Vagina (tissue), 2 donors: ENCODE measurements at places on chromosomes 4 and X. TPM values are rescaled to one million over a fixed set of nuclear protein-coding genes. Genes with fewer than 3 reads are reported as not detected.

HSFX1 gene
- 1.2 TPM for total RNA-seq

PDLIM3 gene
- total RNA-seq = 148 TPM

CSN3 gene
- not detected for total RNA-seq

ZNF732 gene
- 0.98 TPM for total RNA-seq

IL15 gene
- total RNA-seq = 11.5 TPM

SPIN2A gene
- 2.5 TPM for total RNA-seq

ASB9 gene
- 2.0 TPM for total RNA-seq

FSTL5 gene
- total RNA-seq = 0.74 TPM

MSX1 gene
- 31.4 TPM for total RNA-seq

C4orf46 gene
- 5.9 TPM for total RNA-seq

ARMCX6 gene
- 12.3 TPM for total RNA-seq

LDOC1 gene
- 10.6 TPM for total RNA-seq

IQCM gene
- not detected for total RNA-seq

AMTN gene
- not detected for total RNA-seq

HSFX2 gene
- total RNA-seq = not detected

PDK3 gene
- 23.3 TPM for total RNA-seq

BST1 gene
- total RNA-seq = 5.2 TPM

CT45A5 gene
- total RNA-seq = not detected

LARP7 gene
- 33.9 TPM for total RNA-seq

TBC1D19 gene
- total RNA-seq = 10.8 TPM

ATP1B4 gene
- 0.74 TPM for total RNA-seq

PPM1K gene
- 22.8 TPM for total RNA-seq

MAGEA4 gene
- not detected for total RNA-seq

PPP4R3C gene
- not detected for total RNA-seq

PCDH19 gene
- total RNA-seq = 3.4 TPM

AFM gene
- not detected for total RNA-seq

PDCL2 gene
- total RNA-seq = not detected

BGN gene
- 106 TPM for total RNA-seq

DCLK2 gene
- 5.9 TPM for total RNA-seq

HPGDS gene
- 0.98 TPM for total RNA-seq

AKAP4 gene
- not detected for total RNA-seq

NWD2 gene
- total RNA-seq = 0.49 TPM

EIF4E gene
- 61.6 TPM for total RNA-seq

APLN gene
- not detected for total RNA-seq

SUPT20HL2 gene
- not detected for total RNA-seq

NLRP2B gene
- total RNA-seq = not detected

PCDH18 gene
- total RNA-seq = 32.9 TPM

KLHL13 gene
- total RNA-seq = 10.6 TPM

UGT2A1 gene
- total RNA-seq = not detected

CHRNA9 gene
- not detected for total RNA-seq

ARHGEF6 gene
- total RNA-seq = 16.2 TPM
